ENCODE measurements at places on chromosomes 1 and 21.

GRCh38 chr21:34367320-34367935 lies 3.6 kb downstream of the KCNE2 start:
- peak; percentile 35 for DNase-seq

GRCh38 chr1:34460193-34460592 lies 283.5 kb downstream of the C1orf94 start:
- peak; percentile 52 for DNase-seq

DNA sequence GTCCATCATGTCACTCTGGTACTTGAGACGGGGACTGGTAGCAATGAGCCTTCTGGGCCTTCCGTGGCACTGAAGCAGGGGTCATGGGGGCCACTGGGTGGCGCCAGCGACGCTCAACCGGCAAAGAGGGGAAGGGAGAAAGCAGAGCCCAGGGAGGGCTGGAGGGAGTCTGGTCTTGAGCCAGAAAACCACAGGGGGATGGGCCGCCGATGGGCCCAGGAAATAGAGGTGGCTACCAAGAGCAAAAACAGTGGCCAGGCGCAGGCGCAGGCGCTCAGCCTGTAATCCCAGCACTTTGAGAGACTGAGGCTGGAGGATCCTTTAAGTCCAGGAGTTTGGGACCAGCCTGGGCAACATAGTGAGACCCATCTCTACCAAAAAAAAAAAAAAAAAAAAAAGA lies 21.8 kb downstream of the EXOC8 start:
- DNase-seq: peak; percentile 52

DNA sequence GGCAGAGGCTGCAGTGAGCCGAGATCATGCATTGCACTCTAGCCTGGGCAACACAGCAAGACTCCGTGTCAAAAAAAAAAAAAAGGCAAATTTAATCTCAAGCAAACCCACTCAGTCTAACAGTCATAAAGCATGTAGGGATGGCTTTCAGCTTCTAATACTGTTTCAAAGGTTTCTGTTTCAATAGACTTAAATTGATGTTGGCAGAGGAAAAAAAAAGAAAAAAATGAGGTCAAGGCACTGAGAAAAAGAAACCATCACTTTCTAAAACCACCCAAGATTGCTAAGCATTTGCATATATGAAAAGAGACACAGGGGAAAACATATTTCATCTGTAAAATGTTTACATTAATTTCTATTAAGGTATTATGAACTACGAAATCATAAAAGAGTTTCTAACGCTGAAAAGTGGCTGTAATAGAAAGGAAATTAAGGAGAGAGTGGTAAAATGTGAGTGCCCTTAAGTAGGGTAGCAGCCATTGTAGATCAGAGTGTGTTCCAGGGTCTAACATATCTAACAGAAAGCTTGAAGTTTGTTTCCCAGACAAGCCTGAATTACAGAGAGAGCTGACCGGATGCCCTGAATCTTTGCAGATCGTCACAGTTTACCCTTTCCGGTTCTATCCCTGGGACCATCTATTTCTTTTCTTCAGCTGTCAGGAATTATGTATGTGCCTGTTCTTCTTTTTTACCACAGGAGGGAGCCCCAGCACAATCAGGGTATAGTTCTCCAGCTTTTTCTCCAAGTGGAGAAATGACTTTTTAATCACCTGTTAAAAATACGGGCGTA lies 70.0 kb downstream of the PLD5 start:
- DNase-seq: no peak
